ENCODE measurements at places on chromosomes 2 and 18.

- no peak for DNase-seq
Measured at GRCh38 chr2:60719331-60719730, 36.7 kb upstream of the PAPOLG start.

GRCh38 chr2:147030966-147031720, 813.7 kb upstream of the ACVR2A start:
- no peak for DNase-seq

DNA sequence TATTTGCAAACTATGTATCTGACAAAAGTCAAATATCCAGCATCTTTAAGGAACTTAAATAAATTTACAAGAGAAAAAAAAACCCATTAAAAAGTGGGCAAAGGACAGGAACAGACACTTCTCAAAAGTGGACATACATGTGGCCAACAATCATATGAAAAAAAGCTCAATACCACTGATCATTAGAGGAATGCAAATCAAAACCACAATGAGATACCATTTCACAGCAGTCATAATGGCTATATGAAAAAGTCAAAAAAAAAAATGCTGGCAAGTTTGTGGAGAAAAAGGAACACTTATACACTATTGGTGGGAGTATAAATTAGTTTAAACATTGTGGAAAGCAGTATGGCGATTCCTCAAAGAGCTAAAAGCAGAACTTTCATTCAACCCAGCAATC, 130.3 kb upstream of the LHCGR start:
- no peak for DNase-seq

- no peak for DNase-seq
Measured at GRCh38 chr2:233421091-233421816, 67.0 kb downstream of the DGKD start.

DNA sequence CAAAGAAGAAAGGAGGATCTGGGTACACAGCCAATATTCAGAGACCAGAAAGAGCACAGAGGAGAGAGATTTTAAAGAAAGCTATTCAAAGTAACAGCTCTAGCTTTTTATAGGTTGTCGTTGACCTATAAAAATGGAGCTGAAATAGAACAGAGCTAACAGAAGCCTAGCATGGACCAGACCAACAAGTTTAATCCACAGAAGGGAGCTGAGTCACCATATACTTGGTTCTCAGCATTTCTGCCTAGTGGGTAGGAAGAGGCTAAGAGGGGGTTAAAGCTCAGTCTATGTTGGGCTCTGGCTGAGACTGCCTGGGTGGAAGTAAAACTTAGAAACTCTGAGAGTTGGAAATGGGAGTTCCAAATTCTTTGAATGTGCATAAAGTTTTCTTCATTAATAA, 678.0 kb upstream of the CDH2 start:
- DNase-seq: no peak

GRCh38 chr18:42087235-42087634, 132.2 kb downstream of the PIK3C3 start:
- DNase-seq: no peak

DNA sequence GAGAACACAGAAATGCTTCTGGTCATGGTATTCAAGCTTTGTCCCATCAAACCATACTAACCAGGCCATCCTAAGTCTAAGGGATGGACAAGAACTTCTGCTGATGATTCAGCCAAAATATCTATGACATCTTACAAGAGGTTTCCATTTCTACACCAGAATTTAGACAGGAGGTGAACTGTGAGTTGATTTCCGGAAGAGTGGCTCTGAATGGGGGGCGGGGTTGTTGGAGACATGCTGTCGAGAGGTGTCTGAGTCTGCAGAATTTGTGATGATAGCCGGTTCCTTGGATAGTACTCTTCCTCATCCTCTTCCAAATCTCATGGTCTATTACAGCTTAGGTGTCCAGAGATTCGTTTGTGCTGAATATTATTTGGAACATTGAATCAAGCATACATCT, 408.7 kb upstream of the TCF4 start:
- no peak for DNase-seq

Data from stimulated activated CD8-positive, alpha-beta memory T cell treated with anti-CD3 and anti-CD28 coated beads, Interleukin-4, amount 100 ng/mL, for 1 hour (primary cell).